ENCODE measurements at places on chromosomes 4 and X.

GRCh38 chr4:39514888-39515401 lies 12.3 kb downstream of the UGDH start:
- no peak for DNase-seq

DNA sequence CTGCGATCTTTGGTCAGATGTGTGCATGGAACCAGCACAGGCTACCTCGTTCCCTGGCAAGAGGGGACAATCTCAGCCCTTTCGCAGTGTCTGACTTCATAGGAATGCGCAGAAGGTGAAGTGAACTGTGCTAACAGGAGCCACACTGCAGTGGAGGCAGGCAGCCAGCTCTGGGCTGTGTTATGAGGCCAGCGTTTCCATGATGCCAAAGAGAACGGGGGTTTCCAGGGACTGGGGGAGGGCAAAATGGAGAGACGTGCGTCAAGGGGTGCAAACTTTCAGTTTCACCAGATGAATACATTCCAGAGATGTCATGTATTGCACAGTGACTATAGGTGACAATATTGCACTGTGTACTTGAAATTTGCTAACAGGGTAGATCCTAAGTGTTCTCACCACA lies 30.4 kb downstream of the CLDN34 start:
- no peak for DNase-seq

GRCh38 chr4:3218824-3219760 lies 29.9 kb upstream of the MSANTD1 start:
- no peak for DNase-seq

DNA sequence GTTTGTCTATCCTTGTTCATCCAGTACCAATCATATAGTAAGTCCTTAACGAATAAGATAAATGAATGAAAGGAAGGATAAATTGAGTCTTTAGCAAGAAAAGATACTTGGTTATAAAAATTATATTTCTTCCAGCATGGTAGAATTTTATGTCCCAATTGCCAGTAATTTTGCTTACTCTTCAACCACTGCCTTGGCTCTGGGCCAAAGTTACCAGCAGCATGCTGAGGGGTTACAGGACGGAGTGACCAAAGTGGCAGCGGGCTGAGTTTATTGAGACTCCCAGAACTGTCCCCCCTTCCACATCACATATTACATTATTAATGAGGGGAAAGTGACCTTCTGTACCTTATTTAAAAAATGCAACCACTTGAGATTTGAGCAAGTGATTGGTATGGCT lies 121.7 kb downstream of the RASGEF1B start:
- DNase-seq = no peak

GRCh38 chrX:17930850-17931249 lies 69.8 kb upstream of the RAI2 start:
- DNase-seq = no peak

GRCh38 chr4:3485011-3485791 lies 22.1 kb downstream of the DOK7 start:
- peak; percentile 19 for DNase-seq

GRCh38 chr4:72358483-72358882 lies 210.5 kb downstream of the ADAMTS3 start:
- no peak for DNase-seq

- DNase-seq = no peak
Observed at GRCh38 chrX:154013614-154014360, 5.9 kb downstream of the IRAK1 start.

GRCh38 chr4:31995943-31996901 lies 1276.1 kb downstream of the PCDH7 start:
- no peak for DNase-seq

- no peak for DNase-seq
Observed at GRCh38 chr4:26326791-26327190, 6.0 kb downstream of the RBPJ start.

GRCh38 chrX:136168929-136169735 lies 21.8 kb downstream of the FHL1 start:
- no peak for DNase-seq

GRCh38 chr4:141375855-141376254 lies 155.2 kb downstream of the ZNF330 start:
- DNase-seq = no peak

- no peak for DNase-seq
Observed at GRCh38 chr4:123340381-123340701, 56.3 kb upstream of the SPRY1 start.

DNA sequence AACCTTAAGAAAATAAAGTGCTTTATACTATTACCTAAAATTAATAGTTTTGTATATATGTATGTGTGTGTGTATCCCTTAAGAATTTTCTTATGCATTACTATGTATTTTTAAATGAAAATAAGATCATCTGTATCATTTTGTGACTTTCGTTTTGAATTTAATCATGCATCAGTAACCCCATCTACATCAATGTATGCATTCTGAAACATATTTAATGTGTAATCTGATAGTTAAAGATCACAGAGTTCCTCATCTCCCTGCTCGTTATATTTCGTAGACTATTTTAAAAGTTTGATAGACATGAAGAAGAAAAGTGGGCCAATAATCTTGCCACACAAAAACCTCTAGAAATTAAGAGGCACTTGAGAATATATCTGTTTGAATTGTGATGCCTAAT lies 7.4 kb downstream of the BMPR1B start:
- no peak for DNase-seq

DNA sequence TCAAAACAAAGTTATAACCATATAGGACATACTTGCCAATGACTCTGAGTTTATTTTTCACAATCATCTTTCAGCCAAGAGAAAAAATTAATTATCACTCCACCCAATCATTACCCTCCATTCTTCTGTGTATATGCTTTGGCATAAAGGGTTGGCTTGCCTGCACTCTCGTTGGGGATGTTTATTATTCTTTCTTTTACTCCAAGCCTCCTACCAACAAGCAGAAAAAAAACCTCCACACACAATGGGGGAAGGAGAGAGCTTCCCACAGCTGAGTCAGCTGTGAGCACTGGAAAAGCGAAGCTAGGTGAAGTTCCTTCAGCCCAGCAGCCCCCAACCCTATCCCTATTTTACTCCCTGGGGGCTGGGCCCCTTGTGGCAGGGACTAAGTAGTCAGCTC lies 1.5 kb downstream of the OPHN1 start:
- DNase-seq = no peak

- no peak for DNase-seq
Observed at GRCh38 chr4:112594993-112595392, 41.7 kb downstream of the ZGRF1 start.

DNA sequence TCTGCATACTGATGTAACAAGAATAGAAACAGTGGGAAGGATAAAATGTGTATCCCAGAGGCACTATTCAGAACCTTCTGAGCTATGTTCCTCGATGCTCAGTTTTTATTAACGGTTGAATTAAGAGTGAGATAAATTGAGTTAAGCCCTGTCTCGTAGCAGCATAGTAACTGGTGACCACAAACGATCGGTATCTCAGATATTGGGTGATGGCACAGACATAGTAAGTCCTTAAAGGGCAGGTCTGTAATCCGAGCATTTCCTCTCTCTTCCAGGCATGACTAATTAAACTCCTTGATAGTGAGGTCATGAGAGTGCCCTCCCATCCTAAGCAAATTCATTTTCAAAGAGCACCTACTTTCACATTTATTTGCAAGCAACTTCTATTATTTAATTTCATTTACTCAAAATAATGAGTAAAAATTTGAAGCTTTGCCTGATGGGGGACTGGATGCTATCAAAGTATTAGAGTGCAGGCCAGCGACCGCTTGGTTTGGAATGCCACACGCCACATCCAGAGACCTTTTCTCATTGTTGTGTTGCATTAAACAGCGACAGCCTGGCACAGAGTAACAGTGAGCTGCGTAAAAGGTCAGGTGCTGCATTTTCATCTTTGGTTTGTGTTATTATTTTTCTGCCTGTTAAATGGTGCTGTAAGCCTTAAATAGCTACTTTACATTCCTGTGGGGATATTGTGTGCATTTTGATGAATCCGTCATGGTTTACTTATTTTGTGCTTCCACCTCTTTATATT lies 101.9 kb downstream of the PCDH7 start:
- DNase-seq = no peak

DNA sequence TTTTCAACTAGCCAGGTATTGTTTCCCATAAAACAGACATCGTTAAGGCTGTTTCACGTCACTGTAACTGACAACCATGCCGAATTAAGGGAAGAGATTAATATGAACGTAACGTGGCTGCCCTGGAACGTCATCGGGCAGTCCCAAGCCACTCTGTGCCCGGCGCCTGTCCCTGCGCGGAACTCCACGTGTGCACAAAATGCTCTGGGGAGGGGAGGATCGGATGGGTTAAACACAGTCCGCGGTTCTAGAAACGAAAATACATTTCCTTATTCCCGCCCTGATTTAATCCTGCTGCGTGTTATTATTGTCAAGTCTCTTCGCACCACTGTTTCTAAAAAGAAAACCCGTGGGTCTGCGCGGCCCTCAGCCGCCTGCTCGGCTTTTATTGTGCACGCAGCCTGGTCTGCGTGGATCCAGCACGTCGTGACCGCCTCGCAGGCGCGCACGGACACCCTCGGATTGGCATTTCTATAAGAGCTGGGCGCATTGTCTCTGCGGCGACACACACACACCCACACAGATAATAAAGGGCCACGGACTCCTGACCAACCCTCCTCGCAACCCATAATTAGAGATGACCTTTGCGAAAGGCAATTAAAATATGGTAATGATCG lies 69.6 kb upstream of the BCOR start:
- DNase-seq = no peak

DNA sequence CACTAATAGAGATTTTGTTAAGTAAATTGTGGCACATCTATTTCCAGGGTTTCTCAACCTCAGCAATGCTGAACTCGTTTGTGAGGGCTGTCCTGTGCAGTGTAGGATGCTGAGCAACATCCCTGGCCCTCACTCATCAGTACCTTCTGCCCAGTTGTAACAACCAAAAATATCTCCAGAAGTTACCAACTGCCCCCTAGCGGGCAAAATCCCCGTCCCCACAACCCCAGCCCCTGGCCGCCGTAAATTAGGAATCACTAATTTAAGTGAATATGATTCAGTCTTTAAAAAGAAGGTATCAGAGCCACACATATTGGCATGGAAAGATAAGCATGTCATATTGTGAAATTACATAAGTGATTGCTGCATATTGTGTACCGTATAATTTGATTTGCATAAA lies 123.4 kb downstream of the ASB9 start:
- DNase-seq = peak; percentile 1

DNA sequence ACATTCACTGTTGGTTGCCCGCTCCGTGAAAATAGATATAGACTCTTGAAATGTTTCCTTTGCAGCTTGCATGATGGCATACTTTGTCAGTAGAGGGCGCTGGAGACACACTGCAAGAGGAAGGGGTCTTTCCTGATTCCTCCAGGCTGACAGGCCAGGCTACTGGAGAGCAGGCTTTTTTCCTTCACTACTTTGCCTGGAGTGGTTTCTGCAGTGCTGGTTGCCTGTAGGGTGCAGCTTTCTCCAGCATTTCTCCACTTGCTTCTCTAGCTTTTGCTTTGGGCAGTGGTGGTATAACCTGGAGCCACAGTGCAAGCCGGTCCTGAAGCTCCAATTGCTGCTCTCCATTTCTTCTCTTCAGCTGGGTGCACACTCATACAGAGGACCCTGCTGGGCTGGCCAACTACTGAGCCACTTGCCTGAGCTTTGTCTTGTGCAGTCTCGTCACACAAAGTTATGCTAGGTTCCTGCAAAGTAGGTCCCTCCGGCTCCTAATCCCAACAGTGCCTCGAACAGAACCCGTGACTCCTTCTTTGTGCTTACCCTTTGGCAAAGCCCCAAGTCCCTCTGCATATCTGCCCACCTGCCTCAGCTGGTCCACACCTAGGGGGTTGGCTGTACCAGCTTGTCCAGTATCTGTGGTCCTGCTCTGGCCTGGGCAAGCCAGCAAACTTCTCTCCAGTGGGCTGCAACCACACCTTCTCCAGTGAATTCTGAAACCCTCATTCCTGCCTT lies 46.3 kb downstream of the RASSF6 start:
- peak; percentile 41 for DNase-seq

DNA sequence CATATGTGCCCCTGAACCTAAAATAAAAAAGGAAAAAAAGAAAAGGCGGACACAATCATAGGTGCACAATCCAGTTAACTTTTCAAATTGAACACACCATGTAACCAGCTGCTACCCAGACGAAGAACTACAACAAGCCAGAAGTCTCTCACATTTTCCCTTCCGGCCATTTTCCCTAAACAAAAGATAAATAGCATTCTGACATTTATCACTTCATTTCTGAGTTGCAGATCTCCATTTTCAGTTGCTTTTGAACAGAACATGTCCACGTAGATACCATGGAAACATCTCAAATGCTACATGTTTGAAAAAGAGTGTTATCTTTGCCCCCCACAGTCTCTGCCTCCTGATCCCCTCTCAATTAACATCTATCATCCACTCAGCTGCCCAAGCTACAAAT lies 29.2 kb upstream of the CABS1 start:
- DNase-seq = no peak

DNA sequence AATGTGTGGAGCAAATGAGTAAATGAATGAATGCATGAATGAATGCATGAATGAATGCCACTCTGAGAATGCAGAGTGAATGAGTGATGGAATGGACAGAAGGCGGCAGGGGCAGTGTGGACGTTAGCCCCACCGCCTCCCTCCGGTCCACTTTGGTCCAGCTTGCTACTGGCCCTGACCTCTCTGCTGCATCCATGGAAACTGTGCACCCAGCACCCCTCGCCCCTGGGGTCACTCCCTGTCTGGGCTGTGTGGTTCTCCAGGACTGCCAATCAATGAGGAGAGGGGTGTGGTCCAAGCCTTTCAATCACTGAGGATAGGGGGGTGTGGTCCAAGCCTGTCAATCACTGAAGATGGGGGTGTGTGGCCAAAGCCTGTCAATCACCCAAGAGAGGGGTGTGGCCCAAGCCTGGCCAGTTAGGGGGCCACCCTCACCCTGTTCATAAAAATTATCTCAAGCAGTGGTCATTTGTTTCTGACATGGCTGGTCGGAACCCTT lies 39.2 kb upstream of the ASMTL start:
- no peak for DNase-seq

- no peak for DNase-seq
Observed at GRCh38 chr4:99591757-99592156, 17.1 kb downstream of the MTTP start.

GRCh38 chr4:1044469-1045192 lies 33.2 kb downstream of the FGFRL1 start:
- no peak for DNase-seq

GRCh38 chr4:24213961-24214360 lies 324.1 kb upstream of the PPARGC1A start:
- no peak for DNase-seq

GRCh38 chr4:4519297-4519894 lies 22.5 kb downstream of the STX18 start:
- no peak for DNase-seq

DNA sequence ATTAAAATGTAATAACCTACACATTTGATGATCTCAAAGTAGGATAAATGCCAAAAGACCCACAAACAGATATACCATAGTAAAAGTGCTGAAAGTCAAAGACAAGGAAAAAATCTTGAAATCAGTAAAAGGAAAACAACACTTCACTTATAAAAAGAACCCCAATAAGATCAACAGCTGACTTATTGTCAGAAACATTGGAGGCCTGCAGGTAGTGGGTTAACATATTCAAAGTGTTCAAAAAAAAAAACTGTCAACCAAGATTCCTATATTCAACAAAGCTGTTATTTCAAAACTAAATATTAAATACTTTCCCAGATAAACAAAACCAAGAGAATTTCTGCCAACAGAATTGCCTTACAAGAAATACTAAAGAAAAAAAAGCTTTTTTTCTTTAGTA lies 347.1 kb downstream of the GUCY2F start:
- DNase-seq = no peak

Measured in KG1 (cell line).